ENCODE measurements at places on chromosomes 5 and 9.

DNA sequence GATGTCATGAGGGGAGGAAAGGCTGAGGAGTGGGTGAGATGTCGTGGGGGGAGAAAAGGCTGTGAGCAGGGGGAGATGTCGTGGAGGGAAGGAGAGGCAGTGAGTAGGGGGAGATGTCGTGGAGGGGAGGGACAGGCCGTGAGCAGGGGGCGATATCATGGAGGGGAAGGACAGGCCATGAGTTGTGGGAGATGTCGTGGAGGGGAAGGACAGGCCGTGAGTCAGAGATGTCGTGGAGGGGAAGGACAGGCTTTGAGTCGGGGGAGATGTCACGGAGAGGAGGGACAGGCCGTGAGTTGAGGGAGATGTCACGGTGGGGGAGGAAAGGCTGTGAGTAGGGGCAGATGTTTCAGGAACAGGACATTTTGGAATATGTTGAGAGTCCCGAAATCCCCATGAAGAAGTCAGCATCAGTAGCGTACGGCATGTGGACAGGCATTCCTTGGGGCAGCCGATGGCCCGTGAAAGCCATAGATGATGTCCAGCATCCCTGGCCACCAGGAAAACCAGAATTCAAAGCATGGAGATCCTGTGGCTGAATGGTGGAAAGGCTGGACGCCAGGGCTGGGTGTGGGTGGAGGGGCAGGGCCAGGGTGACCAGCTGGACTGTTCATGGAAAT lies 8.3 kb upstream of the SLC6A19 start:
- DNase-seq = no peak

GRCh38 chr5:143170104-143170503 lies 233.4 kb downstream of the NR3C1 start:
- no peak for DNase-seq

- DNase-seq = no peak
Measured at GRCh38 chr5:74149395-74149794, 491.1 kb downstream of the ENC1 start.

GRCh38 chr9:97437051-97437600 lies 25.2 kb downstream of the TDRD7 start:
- no peak for DNase-seq

DNA sequence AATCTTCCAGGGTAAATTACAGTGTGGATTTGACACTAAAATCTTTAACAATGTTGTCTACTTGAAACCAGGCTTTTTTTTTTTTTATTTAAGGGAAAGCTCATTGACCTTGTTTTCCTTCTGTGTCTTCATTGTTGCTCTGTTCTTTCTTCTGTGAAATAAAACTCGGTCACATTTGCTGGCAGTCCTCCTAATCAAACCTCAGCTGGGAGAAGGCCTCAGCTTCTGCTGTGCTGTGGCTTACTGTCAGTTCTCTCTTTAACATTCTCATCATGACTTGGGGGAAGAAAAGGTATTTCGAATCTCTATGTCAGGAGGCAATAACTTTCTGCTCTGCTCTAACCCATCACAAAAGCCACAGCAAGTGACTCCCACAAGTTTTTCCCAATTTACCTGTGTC lies 268.9 kb downstream of the ZNF608 start:
- no peak for DNase-seq

Measured in CD4-positive, alpha-beta T cell treated with Interleukin-1 beta for 1 hour (primary cell).